ENCODE measurements at places on chromosomes 2 and 18.
A peak's percentile ranks its signal among the peaks of the same experiment; 100 is the strongest.

- peak; percentile 46 for DNase-seq
Measured at GRCh38 chr2:224369028-224369632, 32.8 kb downstream of the FAM124B start.

DNA sequence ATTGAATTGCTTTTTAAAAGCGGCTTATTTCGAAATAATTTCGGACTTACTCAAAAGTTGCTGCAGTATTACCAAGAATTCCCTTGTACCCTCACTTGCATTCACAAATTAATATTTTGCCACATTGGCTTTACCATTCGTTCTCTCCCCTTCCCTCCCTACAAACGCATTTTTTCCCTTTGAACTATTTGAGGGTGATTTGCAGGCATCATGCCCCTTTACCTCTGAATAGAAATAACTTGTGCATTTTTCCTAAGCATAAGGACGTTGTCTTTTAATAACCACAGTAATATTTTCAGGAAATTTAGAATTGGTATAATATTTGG is 608 bp downstream of the CCDC138 start:
- DNase-seq, result no peak

DNA sequence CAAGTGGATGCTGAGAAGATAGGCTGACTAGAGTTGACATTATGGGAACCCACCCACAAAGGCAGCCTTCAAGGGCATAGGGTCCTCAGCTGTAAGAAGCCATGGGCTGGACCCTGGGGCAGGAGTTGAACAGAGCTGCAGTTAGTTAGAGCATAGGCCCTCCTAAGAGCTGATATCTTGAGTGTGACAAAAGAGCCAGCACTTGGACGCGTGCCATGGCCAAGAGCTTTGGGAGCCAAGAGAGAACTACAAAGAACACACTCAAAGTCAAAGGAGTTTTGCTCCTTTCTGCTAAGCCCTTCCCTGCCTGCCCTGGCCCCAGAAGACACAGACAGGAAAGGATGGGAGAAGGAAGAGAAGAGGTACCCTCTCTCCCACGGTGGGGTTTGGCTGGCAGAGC is 29.9 kb upstream of the AGAP1 start:
- DNase-seq, result no peak

DNA sequence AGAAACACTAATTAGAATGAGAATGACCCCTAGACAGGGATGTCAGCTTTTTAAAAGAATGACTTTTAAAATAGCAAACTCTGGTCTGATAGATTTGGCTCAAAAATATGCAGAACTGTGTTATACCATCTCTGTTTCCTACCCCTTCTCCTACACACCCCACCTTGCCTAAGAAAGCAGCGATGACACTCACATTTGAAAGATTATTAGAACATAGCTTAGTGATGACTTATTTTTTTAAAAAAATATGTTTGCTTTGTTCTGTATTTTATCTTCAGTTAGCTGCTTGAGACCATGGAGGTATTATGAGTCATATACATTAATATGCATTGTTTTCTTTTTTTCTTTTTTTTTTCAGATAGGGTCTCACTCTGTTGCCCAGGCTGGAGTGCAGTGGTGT is 176.7 kb upstream of the TPO start:
- no peak for DNase-seq

DNA sequence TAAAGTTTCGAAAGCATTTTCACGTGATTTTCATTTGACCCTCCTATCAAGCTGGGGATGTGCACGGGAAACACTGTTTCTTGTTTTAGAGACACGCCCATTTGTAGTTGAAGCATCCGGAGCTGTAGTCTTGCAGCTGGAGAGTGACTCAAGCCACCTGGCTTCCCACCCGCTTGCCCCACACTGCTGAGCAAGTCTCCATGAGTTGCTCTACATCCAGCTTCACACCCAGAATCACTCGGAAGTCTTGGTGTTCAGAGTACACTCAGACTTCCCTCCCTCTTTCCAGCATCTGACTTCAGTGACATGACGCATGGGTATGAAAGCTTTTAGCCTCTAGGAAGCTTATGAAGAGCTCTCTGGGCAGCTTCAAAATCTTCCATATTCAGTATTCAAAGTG is 262.4 kb downstream of the NBAS start:
- no peak for DNase-seq

GRCh38 chr2:131413148-131413747 is 49.3 kb upstream of the RAB6D start:
- DNase-seq, result no peak

DNA sequence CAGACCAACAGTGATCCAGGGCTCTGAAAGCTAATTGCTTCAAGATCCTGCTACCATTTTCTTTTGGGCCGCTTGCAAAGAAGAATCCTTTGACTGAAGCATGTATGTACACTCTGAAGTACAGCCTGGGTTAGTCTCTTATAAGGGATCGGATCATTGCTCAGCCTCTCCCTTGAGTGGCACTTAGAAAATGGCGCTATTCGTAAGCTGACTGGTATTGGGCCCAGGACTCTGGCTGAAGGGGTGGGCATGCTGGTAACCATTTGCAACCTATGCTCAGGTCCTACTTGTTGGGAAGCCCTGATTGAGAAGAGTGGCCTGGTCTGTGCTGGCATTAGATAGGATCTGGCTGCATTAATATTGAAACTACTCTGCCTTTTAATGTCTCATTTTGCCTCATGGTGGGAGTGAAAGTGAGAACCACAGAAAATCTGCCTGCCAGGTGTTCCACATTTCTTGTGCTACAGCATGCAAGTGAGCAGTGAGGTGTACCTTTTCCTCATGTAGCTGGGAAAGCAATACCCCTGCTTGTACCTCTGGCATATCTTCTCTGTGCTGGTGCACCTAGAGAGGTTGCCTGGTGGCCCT is 661 bp upstream of the MGAT5 start:
- no peak for DNase-seq

DNA sequence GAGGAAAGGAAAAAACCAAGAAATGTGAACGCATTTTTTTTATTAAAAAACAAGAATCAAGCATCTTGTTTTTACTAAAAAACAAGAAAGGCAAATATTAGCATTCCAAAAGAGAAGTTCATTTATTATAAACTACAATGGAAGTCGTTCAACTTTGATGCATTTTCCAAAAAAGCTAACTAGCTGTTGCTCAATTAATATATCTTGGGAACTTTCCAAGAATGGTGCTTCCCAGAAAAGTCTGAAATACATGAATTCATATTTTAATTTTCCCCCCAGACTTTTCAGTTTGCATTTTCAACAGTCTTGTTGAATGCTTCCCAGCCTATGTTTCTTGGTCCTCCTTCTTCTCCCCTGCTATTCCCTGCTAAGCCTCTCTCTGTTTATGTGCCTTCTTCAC is 7.5 kb upstream of the RND3 start:
- no peak for DNase-seq

- DNase-seq, result no peak
Measured at GRCh38 chr2:199216253-199216652, 241.5 kb downstream of the SATB2 start.

GRCh38 chr2:63721082-63721424 is 120.6 kb upstream of the UGP2 start:
- DNase-seq, result no peak

GRCh38 chr2:3349211-3349693 is 28.4 kb downstream of the EIPR1 start:
- no peak for DNase-seq

- no peak for DNase-seq
Measured at GRCh38 chr2:120865656-120866055, 130.0 kb downstream of the GLI2 start.

DNA sequence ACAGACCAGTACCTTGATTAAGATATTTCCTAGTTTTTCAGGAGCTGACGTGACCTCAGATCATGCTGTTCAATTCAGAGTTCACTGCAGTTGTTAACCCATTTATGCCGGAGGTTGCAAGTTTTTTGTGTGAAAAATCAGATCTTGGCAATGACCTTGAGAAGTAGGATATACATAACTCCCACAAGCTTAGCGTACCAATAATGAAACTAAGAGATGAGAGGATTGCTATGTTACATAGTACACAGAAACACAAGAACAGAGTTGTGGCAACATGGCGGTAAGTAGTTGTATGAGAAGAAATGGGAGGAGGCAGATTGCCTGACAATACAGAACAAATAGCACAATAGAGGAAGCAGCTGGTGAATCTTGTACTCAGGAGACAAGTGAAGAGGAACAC is 39.1 kb downstream of the PPIG start:
- DNase-seq, result no peak

DNA sequence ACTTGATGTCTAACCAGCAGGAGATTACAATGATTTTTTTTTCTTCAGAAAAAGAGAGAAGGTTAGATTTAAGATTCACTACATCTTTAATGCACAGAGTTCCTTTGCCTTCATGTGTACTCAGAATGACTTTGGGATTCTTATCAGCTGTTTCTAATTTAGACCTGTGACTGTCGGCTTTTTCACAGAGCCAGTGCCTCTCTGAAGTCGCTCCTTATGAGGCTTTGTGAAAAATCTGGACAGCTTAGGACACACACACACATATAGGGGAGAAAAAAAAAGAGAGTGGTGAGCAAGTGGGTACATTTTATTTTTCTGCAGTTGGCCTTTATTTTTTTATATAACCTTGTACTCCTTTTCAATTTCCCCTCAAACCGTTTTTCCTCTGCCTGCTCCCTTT is 893.1 kb upstream of the CELF4 start:
- no peak for DNase-seq

DNA sequence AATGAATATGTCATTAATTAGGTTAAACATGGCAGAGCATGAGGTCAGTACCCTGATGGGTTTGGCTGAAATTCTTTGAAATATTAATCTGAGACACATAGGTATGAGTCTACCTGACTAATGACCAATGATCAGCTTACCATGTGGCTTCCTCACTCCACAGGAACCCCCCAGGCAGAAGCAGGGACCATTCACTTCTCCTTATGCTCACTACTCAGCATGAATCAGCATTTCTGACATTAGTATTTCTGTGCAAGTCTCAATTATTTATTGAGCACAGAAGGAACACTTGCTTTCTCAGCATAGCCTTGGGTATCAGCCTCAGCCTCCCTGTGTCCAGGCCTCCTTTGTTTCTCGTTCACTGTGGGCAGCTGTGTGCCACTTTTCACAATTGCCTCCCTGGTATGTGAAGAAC is 9.3 kb upstream of the KCNE4 start:
- DNase-seq, result no peak

GRCh38 chr2:65344182-65344581 is 88.2 kb downstream of the SPRED2 start:
- DNase-seq, result no peak

DNA sequence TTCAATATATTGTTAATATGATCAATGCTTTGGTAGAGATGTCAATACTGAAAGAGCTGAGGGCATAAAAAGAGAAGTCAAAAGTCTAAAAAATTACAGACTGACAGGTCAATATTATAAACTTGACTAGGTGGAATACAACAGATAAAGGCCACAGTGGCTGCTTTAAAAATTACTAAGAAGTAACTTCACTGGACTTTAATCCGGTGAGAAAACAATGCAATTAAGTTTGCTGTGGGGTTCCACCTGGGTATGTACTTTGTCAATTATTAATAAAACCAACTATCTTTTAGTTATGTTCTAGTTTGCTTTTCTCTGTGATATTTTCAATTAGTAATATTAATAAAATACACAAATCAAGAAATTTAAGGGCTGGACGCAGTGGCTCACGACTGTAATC is 44.7 kb downstream of the RAPH1 start:
- no peak for DNase-seq

DNA sequence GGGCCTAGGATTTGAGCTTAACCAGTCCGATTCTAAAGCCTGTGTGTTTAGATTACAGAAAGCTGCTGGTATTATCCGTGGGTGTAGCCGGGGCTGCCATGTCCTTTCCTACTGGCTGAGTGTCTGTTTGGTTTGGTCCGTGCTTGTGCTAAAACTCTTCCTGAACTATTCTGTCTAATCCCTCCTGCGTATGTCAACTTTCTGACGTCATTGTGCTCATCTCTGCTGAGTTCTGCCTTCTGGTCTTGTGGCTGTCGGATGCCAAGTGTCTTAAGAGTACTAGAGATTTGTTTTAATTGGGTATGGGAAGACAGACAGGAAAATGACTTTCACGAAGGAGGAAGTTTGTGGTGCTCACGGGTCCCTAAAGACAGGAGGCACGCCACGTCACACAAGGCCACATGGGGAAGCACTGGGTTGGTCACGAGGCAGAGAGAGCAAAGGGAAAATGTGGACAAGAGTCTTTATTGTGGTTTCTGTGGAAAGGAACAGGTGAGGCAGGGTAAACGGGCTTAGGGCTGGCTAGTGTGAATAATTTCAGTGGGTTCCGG is 31.8 kb upstream of the NTSR2 start:
- DNase-seq, result peak; percentile 12

DNA sequence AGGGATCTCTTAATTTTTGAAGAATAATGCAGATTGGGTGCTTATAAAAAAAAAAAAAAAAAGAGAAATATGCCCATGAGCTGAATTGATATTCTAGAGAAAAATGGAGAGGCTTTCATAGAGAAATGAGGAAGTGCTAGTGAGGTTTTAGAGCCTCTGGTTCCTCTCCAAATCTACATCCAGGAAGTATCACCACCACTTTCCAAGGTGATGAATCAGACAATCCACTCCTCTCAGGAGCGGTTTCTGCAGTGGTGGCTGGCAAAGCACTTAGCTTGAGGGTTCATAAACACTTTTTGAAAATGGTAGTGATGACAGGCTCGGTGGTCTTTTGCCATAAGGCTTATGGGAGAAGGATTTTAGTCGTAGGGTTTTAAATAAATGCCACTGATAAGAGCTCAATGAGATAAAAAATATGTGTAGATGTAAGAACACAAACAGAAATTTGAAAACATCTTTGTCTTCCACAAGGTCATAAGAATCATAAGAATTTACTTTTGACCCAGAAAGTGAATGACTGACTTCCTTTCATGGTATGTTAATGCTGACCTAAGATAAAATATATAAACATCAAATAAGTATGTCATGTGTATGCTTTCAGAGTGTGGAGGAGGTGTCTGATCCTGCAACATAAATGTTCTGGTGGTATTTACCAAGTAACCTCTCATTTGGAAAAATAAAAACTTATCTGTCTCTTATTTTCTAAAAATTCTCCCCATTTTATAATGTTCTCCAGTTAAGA is 42.1 kb upstream of the DSG1 start:
- DNase-seq, result no peak

DNA sequence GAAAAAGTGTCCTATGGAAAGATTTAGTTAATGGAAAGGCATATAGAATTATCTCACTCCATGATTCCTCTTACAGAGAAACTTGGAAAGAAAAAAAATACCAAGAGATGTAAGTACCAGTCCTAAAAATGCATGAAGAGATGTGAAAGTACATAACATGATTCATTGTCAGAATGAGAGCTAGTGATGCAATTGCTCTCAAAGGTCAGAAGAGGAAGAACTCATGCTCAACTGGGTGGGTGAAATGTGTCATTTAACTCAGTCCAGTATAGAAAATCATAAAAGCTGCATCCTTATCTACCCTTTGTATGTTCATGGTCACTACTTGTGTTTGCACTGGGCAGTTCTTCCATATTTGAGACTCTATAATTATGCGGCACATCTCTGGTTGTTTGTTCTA is 300.0 kb upstream of the PIK3C3 start:
- no peak for DNase-seq

- no peak for DNase-seq
Measured at GRCh38 chr2:147511491-147511948, 333.3 kb upstream of the ACVR2A start.

DNA sequence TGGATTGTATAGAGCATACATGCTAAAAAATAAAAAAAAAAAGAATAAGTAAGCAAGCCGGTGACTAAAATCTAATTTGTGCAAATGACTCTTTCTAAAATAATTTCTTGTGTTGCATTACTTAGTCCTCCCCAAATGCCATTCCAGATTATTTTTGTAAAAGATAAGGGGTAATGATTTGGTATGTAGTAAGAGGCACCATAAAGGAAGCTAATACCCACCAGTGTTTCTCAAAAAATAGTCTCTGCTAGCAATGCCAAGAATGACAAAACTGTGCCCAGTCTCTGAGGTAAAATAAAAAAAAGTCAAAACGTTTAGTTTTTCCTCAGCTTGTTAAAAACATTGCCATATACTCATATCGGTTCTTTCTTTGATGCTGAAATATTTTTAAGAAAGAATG is 2.7 kb downstream of the METTL5 start:
- no peak for DNase-seq
